CMK (cell line): ENCODE measurements at places on chromosomes 16 and 17.

- DNase-seq = no peak
These were observed 661 bp upstream of the ALOXE3 start for GRCh38 chr17:8118769-8119580.

GRCh38 chr16:30382111-30382881 lies at the start of gene SEPTIN1:
TSS of gene SEPTIN1 (minus strand) at chr16:30382561. CDS start at chr16:30382542, 19 bp downstream.
- DNase-seq = no peak

GRCh38 chr17:75873587-75874322 lies 4.6 kb downstream of the TRIM47 start:
- DNase-seq = no peak

- DNase-seq = peak; percentile 45
These were observed 79.3 kb downstream of the EMP2 start for GRCh38 chr16:10501016-10501607.
